Mucosa of descending colon (tissue), 3 donors: ENCODE measurements at places on chromosomes 4 and X. TPM values are rescaled to one million over a fixed set of nuclear protein-coding genes. Genes with fewer than 3 reads are reported as not detected.

DNA sequence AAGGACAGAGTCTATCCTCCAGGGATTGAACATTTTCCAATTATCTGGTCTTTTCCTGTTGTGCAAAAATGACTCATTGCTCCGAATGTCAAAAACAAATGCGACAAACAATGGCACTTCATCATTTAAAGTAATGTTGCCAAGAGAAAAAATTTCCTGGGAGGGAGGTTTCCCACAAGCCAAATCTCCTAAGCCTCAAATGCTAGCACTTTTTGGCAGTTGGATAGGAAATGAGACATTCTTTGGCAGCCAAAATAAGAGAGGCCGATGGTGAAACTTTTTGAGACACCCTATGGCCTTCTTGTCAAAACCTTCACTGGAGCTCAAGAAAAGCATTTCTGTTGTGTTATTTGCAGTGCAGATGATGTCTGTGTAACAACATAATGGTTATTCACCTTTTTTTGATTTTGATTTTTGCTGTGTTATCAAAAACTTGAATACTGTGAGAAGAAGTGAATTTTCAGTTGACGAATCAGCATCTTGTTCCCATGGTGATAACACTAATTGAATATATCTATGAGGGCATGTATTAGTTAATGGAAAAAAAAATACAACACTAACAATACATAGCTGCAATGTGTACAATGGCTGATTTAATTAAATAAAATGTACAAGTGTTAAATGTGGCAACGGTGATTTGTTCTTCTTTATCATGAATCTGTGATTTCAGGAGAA is 333.8 kb downstream of the ANK2 start:
- no peak for DNase-seq

DNA sequence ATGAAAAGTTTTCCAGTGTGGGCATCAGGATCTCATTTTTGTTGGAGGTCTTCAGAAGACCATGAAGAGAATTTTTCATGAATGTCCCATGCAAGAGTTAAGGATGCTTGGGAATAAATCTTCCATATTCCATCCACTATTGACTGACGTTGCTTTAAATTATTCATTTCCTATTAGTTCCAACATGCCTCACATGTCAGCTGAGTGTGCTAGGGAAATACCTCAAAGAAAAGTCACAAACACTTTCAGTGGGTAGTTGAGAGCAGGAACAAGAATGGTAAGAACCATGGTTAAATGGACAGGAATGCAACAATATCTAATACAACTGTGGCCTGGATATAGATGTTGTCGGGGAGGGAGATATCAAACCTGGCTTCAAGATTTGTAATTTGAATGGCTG is 610.1 kb downstream of the TECRL start:
- DNase-seq = no peak

- DNase-seq = no peak
These were observed 230.8 kb upstream of the ANKRD50 start for GRCh38 chr4:124943145-124943889.

DNA sequence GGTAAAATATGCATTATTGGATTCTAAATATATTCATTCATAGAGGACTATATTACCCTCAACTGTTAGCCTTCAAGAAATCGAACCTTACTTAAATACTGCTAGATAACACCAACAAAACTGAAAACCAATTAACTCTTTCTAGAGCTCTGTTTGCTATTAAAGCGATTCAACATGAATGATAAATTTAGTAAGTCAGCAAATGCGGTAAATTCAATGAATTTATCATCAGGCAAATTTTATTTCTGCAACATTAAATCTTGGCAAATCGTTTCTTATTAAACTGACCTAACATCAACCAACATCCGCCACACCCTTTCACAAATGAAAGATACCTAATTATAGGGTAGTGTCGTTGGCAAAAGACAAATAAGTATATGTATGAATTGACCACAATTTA is 26.4 kb upstream of the HELT start:
- no peak for DNase-seq

KCNE5 gene
- not detected for total RNA-seq
